ENCODE measurements at places on chromosomes 4 and X. TPM values are rescaled to one million over a fixed set of nuclear protein-coding genes. Genes with fewer than 3 reads are reported as not detected.

The ZCCHC18 gene
- total RNA-seq = not detected

The NSUN7 gene
- total RNA-seq = not detected

The DNAAF6 gene
- not detected for total RNA-seq

The C4orf51 gene
- total RNA-seq = not detected

The EDA gene
- 0.73 TPM for total RNA-seq

The BEX2 gene
- 0.73 TPM for total RNA-seq

The ASB9 gene
- total RNA-seq = 2.5 TPM

The CPLX1 gene
- total RNA-seq = 0.17 TPM

The TCEAL1 gene
- 30.8 TPM for total RNA-seq

The VSIG4 gene
- total RNA-seq = not detected

The LAMP2 gene
- 188 TPM for total RNA-seq

The CYTL1 gene
- total RNA-seq = 0.15 TPM

The MAGED4B gene
- 44.5 TPM for total RNA-seq

The PRR27 gene
- total RNA-seq = not detected

The RBM46 gene
- 0.15 TPM for total RNA-seq

The TBC1D19 gene
- total RNA-seq = 88.8 TPM

The ZNF711 gene
- under 0.01 TPM for total RNA-seq

The GABRE gene
- total RNA-seq = 1.3 TPM

The RGN gene
- 5.2 TPM for total RNA-seq

The COL4A6 gene
- 1.5 TPM for total RNA-seq

The FRMPD4 gene
- total RNA-seq = 2.8 TPM

The TAF7L gene
- 0.58 TPM for total RNA-seq

The GPR173 gene
- total RNA-seq = 6.3 TPM

The FAM149A gene
- 6.3 TPM for total RNA-seq

The ZAR1 gene
- total RNA-seq = not detected

The COL4A5 gene
- 42.5 TPM for total RNA-seq

The S100P gene
- total RNA-seq = not detected

All from smooth muscle cell of trachea (primary cell).